ENCODE measurements at places on chromosomes 2 and 18.

DNA sequence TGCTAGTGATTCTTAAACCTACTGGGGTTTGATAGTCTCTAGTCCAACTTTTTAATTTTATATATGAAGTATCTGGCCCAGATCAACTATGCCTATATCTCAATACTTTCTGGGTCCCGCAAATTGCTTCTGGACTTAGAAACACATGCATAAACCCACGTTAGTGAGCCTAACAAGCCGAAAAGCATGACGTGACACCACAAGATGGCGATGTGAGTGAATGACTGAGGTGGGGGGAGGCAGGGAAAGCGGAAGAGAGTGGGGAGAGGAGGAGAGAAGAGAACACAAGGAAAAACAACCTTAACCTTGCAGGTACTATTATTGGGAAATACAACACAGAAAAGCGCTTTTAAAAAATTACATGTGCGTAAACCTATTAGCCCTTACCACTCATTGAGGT is 13.8 kb downstream of the PDIA6 start:
- no peak for DNase-seq

- DNase-seq = no peak
Observed at GRCh38 chr2:10097352-10098148, 17.3 kb upstream of the CYS1 start.

DNA sequence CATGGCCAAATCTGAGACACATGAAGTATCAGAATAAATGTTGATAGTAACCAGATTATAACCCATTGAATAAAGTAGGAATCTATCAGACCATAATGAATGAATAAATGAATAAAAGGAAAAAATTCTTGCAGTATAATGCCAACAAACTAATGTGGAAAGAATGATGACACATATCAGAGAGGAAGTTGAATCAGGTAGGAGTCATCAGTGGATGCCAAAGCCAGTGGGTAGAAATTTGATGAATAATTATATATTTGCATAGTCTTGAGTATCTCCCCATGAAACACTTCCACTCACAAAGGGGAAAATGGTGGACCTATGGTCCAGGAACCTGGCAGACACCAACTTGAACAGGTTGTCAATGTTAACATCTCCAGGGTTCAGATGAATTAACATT is 68.6 kb downstream of the GALNT3 start:
- no peak for DNase-seq

- DNase-seq = no peak
Observed at GRCh38 chr18:76472829-76473228, 22.2 kb downstream of the ZNF516 start.

DNA sequence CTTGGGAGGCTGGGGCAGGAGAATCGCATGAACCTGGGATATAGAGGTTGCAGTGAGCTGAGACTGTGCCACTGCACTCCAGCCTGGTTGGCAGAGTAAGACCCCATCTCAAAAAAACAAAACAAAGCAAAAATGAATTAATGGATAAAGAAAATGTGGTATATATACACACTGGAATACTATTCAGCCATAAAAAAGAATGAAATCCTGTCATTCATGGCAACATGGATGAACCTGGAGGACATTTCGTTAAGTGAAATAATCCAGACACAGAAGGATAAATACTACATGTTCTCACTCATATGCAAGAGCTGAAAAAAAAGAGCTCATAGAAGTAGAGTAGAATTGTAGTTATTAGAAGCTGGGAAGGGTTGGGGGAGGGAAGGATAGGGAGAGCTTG is 80.8 kb downstream of the RAB31 start:
- no peak for DNase-seq

GRCh38 chr2:237122214-237122666 is 36.6 kb downstream of the COPS8 start:
- DNase-seq = no peak

DNA sequence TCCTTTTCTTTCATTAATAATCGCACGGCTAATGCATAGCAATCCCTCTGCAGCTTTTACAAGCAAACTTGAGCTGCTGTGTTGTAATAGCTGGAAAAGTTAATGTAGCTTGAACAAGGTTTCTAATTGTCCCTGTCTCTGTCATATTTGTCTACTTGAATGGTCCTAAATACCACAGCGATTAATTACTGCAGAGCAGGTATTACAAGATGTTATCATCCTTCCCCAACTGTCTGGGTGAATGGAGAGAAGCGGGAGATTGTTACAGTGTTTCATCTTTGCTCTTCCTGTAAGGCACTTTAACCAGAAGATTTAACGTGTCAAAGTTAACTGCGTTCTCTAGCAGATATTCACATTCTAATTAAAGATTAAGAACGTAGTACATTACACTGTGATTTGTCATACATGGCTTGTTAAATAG is 422.2 kb upstream of the POU3F3 start:
- no peak for DNase-seq

GRCh38 chr2:113116100-113116958 is 11.1 kb upstream of the IL1RN start:
- DNase-seq = no peak

DNA sequence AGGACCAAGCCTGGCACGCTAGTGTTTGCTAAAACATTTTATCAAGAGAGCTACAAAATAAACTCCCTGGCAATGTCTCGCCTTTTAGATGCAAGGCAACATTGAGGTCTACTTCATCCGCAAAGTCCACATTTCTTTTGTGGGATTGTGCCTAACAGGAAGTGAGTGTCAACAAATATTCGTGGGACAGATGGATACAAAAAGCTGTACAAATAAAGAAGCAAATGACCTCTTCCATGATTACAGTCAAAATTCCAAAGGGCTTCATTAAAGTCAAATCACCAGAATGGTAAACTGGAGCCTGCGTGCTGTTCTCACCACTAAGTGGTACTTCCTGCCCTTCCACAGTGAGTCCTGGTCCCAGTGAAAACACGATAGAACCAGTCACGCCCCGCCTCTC is 40.4 kb downstream of the L3MBTL4 start:
- no peak for DNase-seq

Measured in stimulated activated CD4-positive, alpha-beta T cell treated with anti-CD3 and anti-CD28 coated beads, TNF-alpha, amount 100 ng/mL, for 1 hour (primary cell).